ENCODE measurements at places on chromosomes 11 and 22.

- DNase-seq, result no peak
Observed at GRCh38 chr11:14021738-14022137, 59.2 kb downstream of the SPON1 start.

GRCh38 chr11:13423372-13423771 lies 39.6 kb downstream of the BTBD10 start:
- DNase-seq, result no peak

- DNase-seq, result no peak
Observed at GRCh38 chr11:119145551-119145950, 3.3 kb upstream of the ABCG4 start.

- no peak for DNase-seq
Observed at GRCh38 chr22:49535126-49535525, 292.5 kb downstream of the BRD1 start.

DNA sequence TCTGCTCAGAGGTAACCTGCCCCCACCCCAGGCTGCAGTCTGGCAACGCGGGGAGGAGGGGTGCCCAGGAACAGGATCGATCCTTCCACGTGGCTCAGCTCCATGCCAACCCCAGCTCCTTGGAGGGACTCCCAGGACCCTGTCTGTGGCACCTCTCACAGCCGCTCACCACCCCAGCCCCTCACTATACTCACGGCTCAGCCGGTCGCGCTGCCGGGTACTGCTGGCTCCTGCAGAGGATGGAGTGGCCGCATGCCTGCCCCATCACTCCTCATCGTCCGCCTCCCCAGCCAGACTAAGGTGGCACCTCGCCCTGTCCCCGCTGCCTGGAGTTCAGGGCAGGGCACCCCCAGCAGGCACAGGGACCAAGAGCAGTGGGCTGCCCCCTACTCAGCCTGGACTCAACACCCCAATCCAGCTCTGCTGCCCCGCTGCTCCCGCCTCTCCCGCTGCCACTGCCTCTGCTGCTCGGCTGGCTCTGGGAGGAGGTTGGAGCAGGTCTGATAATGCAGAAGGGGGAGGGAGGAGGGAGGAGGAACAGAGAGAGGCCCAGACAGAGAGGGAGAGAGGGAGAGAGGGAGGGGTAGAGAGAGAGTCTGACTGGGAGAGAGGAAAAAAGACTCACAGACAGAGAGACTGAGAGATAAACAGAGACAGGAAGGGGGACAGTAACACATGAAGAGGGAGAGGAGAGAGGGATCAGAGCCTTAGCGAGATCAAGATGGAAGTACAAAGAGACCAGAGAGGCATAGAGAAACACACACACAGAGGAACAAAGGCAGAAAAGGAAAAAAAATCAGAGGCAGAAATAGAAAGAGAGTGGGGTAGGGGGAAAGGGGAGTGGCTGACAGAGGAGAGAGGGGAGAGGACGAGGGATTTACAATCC lies at the start of gene PDE2A:
Gene PDE2A, minus strand, starts transcription at position 480 of the 886 bp plus-strand sequence. Its CDS starts 215 bp downstream, at position 265.
- no peak for DNase-seq

DNA sequence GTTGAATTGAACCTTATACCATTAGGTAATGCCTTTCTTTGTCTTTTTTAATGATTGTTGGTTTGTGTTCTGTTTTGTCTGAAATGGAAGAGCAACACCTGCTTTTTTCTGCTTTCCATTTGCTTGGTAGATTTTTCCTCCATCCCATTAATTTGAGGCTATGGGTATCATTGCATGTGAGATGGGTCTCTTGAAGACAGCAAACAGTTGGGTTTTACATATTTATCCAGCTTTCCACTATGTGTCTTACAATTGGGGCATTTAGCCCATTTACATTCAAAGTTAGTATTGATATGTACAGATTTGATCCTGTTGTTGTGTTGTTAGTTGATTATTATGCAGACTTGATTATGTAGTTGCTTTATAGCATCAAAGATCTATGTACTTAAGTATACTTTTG lies 21.1 kb upstream of the RAB38 start:
- DNase-seq, result no peak

DNA sequence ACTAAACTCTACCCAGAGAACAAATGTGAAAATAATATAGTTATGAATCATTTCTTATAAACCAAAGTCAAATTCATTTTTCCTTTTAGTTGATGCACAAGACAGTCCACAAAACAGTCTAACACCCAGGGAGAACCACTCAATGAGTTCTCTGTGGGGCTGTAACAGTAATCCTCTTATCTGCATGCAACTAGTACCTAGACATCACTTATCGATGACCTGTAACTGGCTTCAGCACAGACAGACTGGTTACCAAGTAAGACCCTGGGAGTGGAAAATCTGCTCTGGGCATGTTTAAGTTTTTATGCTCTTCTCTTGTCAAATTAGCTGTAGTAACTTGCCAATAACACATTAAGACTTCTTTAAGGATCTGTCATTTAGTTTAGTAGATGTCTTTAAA lies 46.6 kb downstream of the PITPNB start:
- no peak for DNase-seq

GRCh38 chr22:22663861-22664800 lies 19.7 kb downstream of the GGTLC2 start:
- DNase-seq, result no peak

GRCh38 chr22:21837248-21837979 lies 30.0 kb downstream of the MAPK1 start:
- no peak for DNase-seq

GRCh38 chr11:103749158-103749557 lies 287.3 kb upstream of the DDI1 start:
- no peak for DNase-seq

- no peak for DNase-seq
Observed at GRCh38 chr11:12727563-12728211, 53.5 kb downstream of the TEAD1 start.

DNA sequence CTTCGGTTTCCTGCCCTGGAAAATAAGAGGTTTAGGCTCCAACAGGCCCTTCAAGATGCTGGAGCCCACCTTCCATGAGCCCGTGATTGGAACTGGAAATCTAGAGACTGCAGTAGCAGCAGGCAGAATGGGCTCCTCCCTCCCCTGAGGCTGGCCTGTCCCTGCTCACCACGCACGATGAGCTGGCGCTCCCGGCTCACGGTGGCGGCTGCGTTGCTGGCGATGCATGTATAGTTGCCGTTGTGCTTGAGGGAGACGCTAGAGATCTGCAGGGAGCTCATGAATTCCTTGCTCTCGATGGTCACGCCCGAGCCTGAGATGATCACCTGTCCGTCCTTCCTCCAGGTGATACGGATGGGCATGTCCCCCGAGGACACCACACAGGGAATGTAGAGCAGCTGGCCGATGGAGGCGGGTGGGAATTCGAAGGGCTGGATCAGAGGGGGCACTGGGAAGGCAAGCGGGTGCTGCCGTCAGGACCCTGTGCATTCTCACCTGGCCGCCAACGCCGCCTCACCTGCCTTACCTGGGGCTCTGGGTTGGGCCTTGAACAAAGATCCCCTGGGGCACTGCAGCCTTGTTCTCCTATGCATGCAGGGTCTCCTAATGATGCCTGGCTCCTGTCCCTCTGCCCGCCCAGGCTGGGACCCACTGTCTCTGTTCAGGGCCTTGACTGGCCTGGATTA lies 177.8 kb downstream of the CEP164 start:
- DNase-seq, result no peak

DNA sequence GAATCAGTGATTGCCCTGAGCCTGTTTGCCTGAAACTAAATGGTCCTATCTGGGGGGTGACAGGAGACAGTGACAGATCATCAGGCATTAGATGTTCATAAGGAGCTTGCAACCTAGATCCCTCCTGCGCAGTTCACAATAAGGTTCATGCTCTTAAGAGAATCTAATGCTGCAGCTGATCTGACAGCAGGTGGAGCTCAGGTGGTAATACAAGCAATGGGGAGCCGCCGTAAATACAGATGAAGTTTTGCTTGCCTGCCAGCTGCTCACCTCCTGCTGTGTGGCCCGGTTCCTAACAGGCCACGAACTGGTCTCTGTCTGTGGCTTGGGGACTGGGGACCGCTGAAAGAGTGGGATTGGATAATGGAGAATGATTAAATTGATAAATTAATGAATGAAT lies 14.0 kb downstream of the NOX4 start:
- DNase-seq, result no peak
